HT-29 (cell line): ENCODE measurements at places on chromosomes 6 and 20. TPM values are rescaled to one million over a fixed set of nuclear protein-coding genes. Genes with fewer than 3 reads are reported as not detected.

The TDP2 gene
- 13.3 and 14.4 TPM in 2 replicates for total RNA-seq

The SSR1 gene
- 33.4 and 34.6 TPM in 2 replicates for total RNA-seq

The MCHR2 gene
- total RNA-seq, result not detected in 2 replicates

DNA sequence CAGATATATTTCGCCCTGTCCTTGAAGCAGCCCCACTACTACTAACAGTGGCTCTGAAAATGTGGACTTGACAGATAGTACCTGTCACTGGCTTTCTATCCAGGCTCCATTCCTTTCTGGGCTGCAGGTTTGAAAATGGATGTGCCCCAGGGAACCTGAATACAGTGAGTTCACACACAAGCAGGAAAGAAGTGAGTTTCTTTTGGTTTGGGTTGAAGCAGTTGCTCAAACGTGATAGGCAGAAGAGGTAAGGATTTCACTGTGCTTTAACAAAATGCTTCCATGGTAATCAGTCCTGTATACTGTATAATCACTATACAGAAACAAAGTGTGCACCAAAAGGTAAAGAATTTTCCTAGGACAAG lies 382.9 kb downstream of the PRKN start:
- no peak for DNase-seq

GRCh38 chr6:1605893-1606779 lies 3.6 kb upstream of the FOXC1 start:
- DNase-seq, result no peak

DNA sequence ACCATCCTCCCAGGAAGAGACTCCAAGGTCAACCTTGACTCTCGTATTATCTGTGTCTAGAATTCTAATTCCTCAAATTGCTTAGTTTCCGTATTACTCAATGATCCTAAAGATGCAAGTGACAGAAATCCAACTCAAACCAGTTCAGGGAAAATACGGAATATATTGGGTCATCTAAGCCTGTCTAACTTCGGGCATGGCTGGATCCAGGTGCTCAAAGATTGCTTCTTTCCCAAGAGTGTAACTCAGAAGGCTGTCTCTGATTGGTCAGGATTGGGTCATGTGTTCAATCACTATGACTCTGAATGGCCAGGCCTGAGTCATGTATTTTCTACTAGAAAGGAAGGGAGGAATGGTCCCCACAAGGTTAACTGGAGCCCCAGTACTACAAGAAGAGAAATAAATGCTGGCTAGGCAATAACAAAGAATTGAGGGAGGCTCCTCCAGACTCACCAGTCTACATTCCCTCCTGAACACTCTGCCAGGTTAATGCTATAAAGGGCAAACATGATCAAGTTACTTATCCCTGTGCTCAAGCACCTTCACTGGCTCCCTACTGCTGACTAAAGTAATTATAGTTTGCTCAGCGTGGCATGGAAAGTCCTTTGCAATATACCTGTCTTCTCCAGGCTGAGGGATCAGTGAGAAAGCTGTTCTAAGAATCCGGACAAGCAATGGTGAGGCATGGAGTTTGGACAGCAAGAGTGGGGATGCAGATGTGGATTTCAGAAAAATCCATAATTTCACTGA lies 15.4 kb upstream of the PREX1 start:
- DNase-seq, result no peak

- no peak for DNase-seq
Observed at GRCh38 chr6:142350309-142350708, 48.5 kb downstream of the ADGRG6 start.

DNA sequence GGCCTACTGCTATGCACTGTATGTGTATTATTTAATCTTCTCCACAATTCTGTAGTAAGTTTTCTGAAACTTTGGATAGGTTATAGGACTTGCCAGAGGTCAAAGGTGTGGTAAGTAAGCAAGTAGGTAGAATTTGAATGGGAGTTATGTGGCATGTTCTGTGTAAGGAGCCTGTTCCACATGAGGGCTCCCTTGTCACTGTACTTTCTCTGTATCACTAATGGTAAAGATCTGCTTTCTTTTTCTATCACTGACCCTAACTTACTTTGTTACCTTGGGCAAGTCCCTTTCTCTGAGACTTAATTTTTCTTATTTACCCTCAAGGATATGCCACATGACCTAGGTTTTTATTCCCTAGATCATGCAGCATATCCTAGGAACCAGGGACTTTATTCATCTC lies 50.3 kb downstream of the EIF2S2 start:
- no peak for DNase-seq
